ENCODE measurements at places on chromosomes 4 and X. TPM values are rescaled to one million over a fixed set of nuclear protein-coding genes. Genes with fewer than 3 reads are reported as not detected.

Gene ADH7
- polyA plus RNA-seq, result not detected

Gene NWD2
- polyA plus RNA-seq, result not detected

Gene HERC5
- polyA plus RNA-seq, result 1.1 TPM

Gene MAGEB16
- polyA plus RNA-seq, result not detected

Gene PLAC1
- 2.7 TPM for polyA plus RNA-seq

Gene TMEM128
- polyA plus RNA-seq, result 50.5 TPM

Gene ADH1A
- polyA plus RNA-seq, result not detected

Gene FAM47A
- 0.46 TPM for polyA plus RNA-seq

Gene FREM3
- not detected for polyA plus RNA-seq

Gene SSX2B
- not detected for polyA plus RNA-seq

Gene QDPR
- 63.8 TPM for polyA plus RNA-seq

Gene MCF2
- not detected for polyA plus RNA-seq

Gene TEX11
- not detected for polyA plus RNA-seq

Gene PAK3
- 4.7 TPM for polyA plus RNA-seq

Gene FOXP3
- 0.59 TPM for polyA plus RNA-seq

Gene KCNE5
- 0.33 TPM for polyA plus RNA-seq

Gene NUDT10
- polyA plus RNA-seq, result 6.8 TPM

Gene PLK4
- 6.5 TPM for polyA plus RNA-seq

Gene P2RY4
- polyA plus RNA-seq, result 0.17 TPM

Gene SASH3
- polyA plus RNA-seq, result 0.21 TPM

Gene CC2D2A
- polyA plus RNA-seq, result 17.3 TPM

Gene POLA1
- polyA plus RNA-seq, result 11.1 TPM

Gene HTN1
- not detected for polyA plus RNA-seq

Gene SYN1
- polyA plus RNA-seq, result 12.6 TPM

Gene PRRG3
- 5.6 TPM for polyA plus RNA-seq

Gene SLC10A6
- not detected for polyA plus RNA-seq

Gene OPN1LW
- not detected for polyA plus RNA-seq

Gene GAGE12E
- polyA plus RNA-seq, result not detected

Gene CLDN22
- polyA plus RNA-seq, result not detected

Gene TBX22
- polyA plus RNA-seq, result 0.87 TPM

Gene P2RY8
- polyA plus RNA-seq, result 0.09 TPM

Gene PDLIM3
- 23.6 TPM for polyA plus RNA-seq

Gene CXCL3
- polyA plus RNA-seq, result not detected

Gene ASB12
- 0.75 TPM for polyA plus RNA-seq

Gene GPR82
- polyA plus RNA-seq, result 0.11 TPM

Gene ADAM29
- not detected for polyA plus RNA-seq

Gene ANAPC4
- 35.5 TPM for polyA plus RNA-seq

Gene TEX13B
- polyA plus RNA-seq, result not detected

Gene PABPC4L
- polyA plus RNA-seq, result 2.3 TPM

Gene PNMA5
- not detected for polyA plus RNA-seq

Gene UGT2B7
- polyA plus RNA-seq, result not detected

Gene CPEB2
- polyA plus RNA-seq, result 13.1 TPM

Gene TLR10
- polyA plus RNA-seq, result 0.06 TPM

Gene TMPRSS11E
- polyA plus RNA-seq, result not detected

Gene KLB
- polyA plus RNA-seq, result not detected

Gene SHROOM2
- polyA plus RNA-seq, result 9.0 TPM

Gene CITED1
- not detected for polyA plus RNA-seq

Gene ITIH6
- polyA plus RNA-seq, result not detected

Gene NHSL2
- polyA plus RNA-seq, result 5.6 TPM

Gene NPY5R
- 19.1 TPM for polyA plus RNA-seq

Gene GAGE12H
- polyA plus RNA-seq, result not detected

Gene SPACA5
- polyA plus RNA-seq, result not detected

Gene PRSS12
- 0.07 TPM for polyA plus RNA-seq

Gene SMIM10
- 5.5 TPM for polyA plus RNA-seq

Gene MAGEA4
- not detected for polyA plus RNA-seq

Gene ADGRL3
- 2.4 TPM for polyA plus RNA-seq

Gene POU4F2
- polyA plus RNA-seq, result not detected

Gene RAB41
- polyA plus RNA-seq, result 0.26 TPM

Gene DRD5
- polyA plus RNA-seq, result not detected

Measured in cardiac muscle cell (in vitro differentiated cells and primary cell).